ENCODE measurements at places on chromosomes 7 and 10.

DNA sequence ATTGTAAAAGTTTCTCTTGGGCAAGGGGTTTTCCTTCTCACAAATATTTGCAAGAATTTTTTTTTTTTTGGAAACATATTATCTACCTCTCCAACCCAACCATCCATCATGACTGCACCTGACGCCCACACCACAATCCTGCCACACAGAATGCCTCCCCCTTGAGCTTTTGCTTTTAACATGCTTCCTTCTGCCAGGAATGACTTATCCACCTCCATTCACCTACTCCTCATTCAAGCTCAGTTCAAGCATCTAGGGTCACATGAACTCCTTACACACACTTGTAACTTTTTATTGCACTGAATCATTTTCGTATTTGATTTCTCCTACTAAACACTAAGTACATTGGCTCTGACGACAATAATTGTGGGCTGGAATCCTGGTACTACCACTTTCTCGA is 660.1 kb upstream of the AUTS2 start:
- DNase-seq, result no peak

DNA sequence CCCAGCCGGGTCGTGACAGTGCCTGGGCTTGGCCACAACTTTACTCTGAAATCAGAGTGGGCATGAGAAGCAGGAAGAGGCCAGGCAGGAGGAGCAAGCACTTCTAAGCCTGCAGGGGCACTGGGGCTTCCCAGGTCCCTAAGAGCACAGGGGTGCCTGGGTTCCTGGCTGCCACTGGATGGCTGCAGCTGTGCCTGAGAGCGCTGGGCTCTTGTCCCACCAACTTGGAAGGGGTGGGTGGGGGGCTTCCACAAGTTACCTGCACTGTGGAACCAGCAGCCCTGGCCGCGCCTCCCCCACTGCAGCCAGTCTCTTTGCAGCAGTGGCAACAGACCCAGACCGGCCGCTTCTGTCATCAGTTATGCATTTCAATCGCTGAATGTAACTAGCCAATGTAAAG is 434.7 kb upstream of the GRM3 start:
- no peak for DNase-seq

GRCh38 chr7:108384716-108385483 is 71.3 kb downstream of the NRCAM start:
- DNase-seq, result no peak

DNA sequence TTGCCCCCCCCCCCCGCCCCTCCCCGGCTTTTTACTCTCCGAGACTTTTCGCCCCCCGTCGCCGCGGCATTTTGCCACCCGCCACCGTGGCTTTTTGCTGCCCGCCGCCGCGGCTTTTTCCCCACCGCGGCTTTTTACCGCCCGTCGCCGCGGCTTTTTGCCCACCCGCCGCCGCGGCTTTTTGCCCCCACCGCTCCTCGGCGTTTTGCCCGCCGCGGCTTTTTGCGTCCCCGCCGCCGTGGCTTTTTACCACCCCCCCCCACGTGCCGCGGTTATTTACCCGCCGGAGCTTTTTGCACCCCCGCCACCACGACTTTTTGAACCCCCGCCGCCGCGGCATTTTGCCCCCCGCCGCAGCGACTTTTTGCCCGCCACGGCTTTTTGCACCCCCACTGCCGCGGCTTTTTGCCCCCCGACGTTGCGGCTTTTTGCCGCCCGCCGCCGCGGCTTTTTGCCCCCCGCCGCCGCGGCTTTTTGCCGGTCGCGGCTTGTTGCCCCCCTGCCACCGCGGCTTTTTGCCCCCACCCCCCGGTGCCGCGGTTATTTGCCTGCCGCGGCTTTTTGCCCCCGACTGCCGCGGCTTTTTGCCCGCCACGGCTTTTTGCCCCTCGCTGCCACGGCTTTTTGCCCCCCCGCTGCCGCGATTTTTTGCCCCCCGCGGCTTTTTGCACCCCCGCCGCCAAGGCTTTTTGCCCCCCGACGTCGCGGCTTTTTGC is 461.1 kb downstream of the ZNF33B start:
- no peak for DNase-seq

DNA sequence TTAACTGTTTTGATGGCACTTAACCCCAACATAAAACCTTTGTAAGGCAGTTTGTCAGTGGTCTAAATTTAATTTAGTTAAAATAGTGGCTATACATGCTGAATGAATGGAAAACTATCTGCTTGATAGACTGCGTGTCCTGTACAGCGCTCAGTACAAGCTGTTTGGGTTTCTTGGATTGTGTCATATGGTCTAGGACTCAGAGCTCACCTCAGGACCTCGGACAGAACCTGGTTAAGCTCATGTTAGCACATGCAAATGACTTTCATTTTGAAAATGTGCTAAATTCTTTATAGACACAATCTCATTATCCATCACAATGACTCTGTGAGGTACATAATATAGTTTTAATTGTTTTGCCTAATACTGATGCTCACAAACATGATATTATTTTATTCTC is 55.7 kb upstream of the RELN start:
- DNase-seq, result no peak
